ENCODE measurements at places on chromosomes 3 and 15.

GRCh38 chr3:69531576-69532546 lies 146.0 kb upstream of the FRMD4B start:
- no peak for DNase-seq

DNA sequence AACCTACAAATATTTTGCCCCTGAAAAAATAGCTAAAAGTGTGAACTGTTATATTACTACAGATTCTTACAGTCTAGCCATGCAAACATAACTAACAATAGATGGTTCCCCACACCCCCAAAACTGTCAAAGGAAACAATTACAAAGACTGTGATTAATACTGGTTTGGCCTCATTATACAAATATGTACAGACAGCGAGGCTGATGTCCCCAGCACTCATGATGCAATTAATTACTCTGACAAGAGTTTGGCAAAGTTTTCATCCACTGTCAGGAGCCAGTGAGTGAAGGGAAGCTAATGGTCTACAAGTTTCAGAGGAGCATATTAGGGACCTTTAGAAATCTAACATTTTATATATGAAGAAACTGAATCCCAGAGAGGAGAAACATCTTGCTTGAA lies 61.0 kb downstream of the HMG20A start:
- DNase-seq = no peak

GRCh38 chr3:98784042-98784441 lies 20.9 kb downstream of the ST3GAL6 start:
- no peak for DNase-seq

DNA sequence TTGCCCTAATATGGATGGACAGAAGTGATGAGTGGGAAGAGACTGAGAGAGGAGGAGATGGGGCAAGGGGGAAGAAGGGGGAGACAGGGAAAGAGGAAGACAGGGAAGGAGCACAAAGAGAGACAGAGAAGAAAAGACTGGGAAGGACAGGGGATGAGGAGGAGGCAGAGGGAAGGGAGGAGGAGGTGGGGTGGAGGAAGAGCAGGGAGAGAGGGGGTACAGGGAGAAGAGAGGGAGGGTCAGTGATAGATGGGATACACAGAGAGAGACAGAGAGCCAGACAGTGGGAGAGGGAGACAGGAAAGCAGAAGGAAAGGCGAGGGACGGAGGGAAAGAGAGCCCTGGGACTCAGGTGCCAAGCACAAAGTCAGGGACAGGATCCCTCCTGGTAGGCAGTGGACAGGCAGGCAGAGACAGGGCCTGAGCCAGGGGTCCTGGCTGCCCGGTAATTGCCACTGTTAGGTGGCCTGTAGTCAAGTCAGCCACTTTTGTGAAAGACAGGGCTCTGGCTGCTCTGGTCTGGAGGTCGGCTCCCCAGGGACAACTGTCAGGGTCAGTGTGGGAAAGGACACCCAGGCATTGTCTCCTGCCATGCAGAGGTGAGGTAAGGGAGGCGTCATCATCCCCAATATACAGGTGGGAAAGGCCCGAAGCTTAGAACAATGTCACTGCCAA lies 9.8 kb downstream of the VILL start:
- no peak for DNase-seq

DNA sequence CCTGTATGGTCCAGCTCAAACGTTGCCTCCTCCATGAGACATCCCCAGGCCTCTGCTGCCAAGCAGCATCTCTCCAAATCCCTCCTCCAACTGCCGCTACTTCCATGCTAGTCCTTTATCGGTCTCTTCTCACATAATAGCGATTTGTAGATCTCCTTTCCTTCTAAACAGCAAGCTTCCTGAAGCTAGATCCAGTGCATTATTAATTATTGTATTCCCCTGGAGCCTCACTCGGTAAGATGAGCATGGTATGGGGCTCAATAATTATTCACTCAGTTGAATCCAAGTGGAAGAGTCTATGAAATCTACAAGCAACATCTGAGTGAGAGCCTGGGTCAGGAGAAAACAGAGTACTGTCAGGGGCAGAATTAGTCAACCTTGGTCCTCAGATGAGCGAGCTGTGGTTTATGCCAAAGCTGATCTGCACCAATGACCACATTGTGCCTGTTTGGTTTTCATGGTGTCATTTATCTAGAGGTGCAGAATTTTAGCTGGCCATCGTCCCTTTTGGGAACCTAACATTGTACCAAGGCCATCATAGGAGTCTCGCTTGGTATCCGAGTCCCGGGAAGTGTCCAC lies 93.8 kb upstream of the UBE2E1 start:
- no peak for DNase-seq

DNA sequence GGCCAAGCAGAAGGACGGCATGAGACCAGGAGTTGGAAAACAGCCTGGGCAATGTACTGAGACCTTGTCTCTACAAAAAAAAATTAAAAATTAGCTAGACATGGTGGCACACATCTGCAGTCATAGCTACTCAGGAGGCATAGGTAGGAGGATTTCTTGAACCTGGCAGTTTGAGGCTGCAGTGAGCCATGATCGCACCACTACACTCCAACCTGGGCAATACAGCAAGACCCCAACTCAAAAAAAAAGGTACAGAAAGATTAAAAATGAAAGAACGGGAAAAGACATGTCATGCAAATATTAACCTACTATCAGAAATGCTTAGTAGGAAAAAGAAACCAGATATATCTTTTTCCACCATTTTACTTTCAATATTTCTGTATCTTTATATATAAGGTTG lies 99.6 kb upstream of the ATP11B start:
- no peak for DNase-seq

- no peak for DNase-seq
Observed at GRCh38 chr3:43759938-43760337, 69.2 kb downstream of the ABHD5 start.

DNA sequence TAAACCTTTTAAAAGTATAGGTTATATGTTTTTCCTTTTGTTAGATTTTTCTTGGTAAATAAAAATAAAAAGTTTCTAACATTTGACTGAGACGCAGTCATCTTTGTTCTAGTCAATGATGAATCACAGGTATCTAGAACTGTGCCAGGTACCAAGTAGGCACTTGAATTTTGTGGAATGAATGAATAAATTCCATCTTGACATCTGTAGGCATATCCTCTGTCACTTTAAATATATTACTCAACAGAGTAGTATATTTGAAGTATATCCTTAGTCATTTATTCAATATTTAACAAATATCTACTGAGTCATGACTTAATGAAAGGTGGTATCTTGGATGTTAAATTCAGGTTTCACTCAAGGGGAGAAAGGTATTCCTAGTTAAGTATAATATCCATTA lies 828.4 kb downstream of the TUSC7 start:
- no peak for DNase-seq

GRCh38 chr15:90650117-90650955 lies 66.8 kb upstream of the BLM start:
- DNase-seq = no peak

DNA sequence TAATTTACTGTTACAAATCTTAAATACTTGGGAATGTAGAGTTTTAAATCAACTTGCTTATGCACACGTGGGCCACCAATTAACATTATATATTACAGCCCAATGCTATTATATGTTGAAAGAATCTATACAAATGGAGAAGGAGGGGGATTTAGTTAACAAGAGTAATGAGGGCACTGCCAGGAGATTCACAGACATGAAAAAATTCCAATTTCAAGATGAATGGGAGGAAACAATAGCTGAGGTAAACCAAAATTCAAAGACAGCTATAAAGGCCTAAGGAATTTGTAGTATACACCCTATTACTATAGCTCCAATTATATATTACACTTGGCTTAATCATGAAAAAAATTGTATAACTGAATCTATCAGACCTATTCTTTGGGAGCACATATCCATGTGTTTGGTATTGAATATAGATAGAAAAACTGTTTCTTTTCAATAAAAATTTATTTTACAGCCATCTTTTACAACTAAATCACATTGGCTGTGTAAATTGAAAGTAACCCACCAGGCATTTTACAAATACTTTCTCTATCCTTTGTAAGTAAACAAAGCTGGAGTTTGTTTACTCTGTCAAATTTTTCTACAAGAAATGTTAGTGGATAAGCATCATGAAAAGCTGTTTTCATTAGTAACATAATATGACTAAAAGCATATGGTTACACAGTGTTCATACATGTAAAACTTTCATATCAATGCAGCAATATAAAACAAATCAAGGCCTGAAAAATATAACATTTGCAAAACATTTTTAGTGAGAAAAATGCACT lies 1045.8 kb downstream of the ROBO1 start:
- no peak for DNase-seq

DNA sequence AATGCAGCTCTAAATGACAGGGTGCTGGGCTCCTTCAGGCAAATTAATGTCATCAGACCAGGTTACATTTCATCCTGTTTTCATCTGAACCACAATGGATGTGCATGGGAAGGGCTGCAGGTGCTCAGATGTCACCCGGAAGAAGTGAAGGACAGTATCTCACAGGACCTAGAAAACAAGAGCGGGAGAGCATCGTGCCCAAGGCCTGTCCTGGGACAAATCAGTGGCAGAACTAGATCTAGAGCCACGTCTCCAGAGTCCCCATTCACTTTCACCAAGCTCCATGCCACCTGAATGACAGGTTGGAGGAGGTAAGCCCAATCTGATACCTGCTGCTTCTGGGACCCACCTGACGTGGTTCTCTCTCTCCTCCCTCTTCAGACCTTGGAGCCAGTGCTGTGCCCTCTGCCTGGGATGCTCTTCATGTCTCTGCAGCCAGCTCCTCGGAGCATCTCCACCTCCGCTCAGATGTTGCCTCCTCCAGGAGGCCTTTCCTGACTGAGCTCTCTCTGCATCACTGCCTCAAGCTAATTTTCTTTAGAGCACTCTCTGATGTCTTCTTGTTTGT lies 77.3 kb downstream of the CPN2 start:
- DNase-seq = no peak

DNA sequence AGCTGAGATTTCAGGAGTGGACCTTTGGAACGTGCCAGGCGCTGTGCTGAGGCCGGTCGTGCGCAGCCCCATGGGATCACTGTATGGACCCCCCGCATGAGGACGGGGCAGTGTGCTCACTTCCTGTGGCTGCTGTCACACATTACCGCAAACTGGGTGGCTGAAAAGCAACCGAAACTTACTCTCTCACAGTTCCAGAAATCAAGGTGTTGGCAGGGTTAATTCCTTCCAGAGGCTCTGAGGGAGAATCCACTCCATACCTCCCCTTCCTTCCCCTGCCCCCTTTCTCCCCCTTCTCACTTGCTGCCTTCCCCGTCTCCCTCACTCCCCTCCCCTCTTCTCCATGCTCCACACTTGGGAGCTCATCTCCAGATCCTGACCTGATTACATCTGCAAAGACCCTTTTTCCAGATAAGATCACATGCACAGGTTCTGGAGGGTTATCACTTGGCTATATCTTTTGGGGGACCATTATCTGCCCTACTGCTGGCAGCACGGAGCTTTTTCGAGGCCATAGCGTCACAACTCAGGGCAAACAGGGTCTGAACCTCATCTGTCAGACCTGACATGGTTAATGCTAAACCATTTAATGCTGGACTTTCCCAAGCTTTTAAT lies 41.2 kb downstream of the KLF13 start:
- DNase-seq = no peak

DNA sequence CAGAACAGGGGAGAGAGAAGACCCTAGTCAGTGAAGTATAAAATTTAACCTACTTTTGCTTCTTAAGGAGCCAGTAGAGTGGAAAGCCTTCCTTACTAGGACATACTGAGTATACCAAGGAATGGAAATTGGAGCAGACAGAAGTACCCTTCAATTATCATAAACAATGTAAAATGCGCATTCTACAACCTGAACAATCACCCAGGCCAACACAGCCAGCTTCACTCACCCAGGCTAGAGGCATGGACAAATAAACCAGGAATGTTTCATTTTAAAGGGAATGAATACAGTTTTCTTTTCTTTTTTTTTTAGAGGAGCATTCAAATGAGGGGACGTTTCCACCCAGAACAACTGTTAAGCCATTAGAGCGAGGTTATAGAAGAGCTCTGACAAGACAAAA lies 41.9 kb upstream of the PLXND1 start:
- DNase-seq = no peak

DNA sequence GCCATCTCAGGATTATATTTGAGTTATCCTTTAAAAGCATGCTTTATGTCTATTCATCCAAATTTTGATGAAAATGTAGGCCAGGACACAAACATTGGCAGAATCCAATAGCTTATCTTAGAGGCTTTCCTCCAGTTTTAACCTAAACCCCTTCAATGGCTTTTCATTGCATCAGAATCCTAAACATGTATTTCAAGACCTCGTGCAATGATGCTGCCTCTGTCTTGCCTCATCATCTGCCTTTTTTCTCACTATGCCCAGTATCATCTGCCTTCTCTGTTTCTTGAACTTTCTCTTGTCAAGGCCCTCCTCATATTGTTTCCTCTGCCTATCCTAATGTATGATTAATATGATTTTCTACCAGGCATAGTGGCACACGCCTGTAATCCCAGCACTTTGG lies 76.1 kb upstream of the MAP4 start:
- no peak for DNase-seq
